ENCODE measurements at places on chromosomes 1 and 21. TPM values are rescaled to one million over a fixed set of nuclear protein-coding genes. Genes with fewer than 3 reads are reported as not detected.

Gene ALPL
- total RNA-seq = 138 TPM

Gene CELSR2
- total RNA-seq = 0.17 TPM

Gene FCRL2
- not detected for total RNA-seq

Gene PRMT6
- total RNA-seq = 20.9 TPM

Gene C4BPA
- total RNA-seq = not detected

Gene LENEP
- not detected for total RNA-seq

Gene AMY2B
- 2.7 TPM for total RNA-seq

Gene OR2T29
- total RNA-seq = not detected

Gene FCGR3A
- not detected for total RNA-seq

Gene CR1L
- total RNA-seq = not detected

Gene ZNF648
- total RNA-seq = not detected

Gene OR6K3
- total RNA-seq = not detected

Gene TSTD1
- 27.3 TPM for total RNA-seq

Gene RPE65
- total RNA-seq = not detected

Gene CSMD2
- not detected for total RNA-seq

Gene IFI16
- 106 TPM for total RNA-seq

Gene SCAMP3
- 101 TPM for total RNA-seq

Gene ZFP69
- total RNA-seq = 1.2 TPM

Gene DAB1
- total RNA-seq = not detected

Gene TARS2
- 18.9 TPM for total RNA-seq

Gene SAMSN1
- total RNA-seq = not detected

Gene EPRS1
- total RNA-seq = 73.5 TPM

Gene TAS1R1
- 1.2 TPM for total RNA-seq

Gene SV2A
- 23.5 TPM for total RNA-seq

Gene NEGR1
- 8.8 TPM for total RNA-seq

Gene SPRR4
- not detected for total RNA-seq

Gene MPL
- total RNA-seq = not detected

Gene USH2A
- total RNA-seq = under 0.01 TPM

Gene CNR2
- not detected for total RNA-seq

Gene PHACTR4
- total RNA-seq = 19.7 TPM

Gene SNAPIN
- 73.7 TPM for total RNA-seq

Gene PIGR
- total RNA-seq = not detected

Gene NTMT2
- total RNA-seq = not detected
